ENCODE measurements at places on chromosomes 1 and 21. TPM values are rescaled to one million over a fixed set of nuclear protein-coding genes. Genes with fewer than 3 reads are reported as not detected.

DNA sequence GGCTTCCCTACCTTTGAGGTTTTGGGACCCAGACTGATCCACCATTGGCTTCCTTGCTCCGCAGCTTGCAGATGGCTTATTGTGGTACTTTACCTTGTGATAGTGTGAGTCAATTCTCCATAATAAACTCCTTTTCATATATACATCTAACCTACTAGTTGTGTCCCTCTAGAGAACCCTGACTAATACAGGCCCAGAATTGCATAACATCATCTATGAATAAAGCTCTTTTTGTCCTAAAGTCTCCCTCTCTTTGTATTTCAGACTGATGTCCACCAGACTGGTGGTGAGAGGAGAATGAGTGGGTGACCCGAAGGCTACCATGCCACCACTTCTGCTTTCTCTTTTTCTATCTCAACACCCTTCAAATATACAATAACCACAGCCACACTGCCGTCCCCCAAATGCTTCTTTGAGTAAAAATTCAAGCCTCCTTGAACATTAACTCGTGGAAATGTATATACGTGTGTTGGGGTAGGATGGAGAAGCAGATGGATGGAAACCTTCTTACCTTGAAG lies 265.7 kb downstream of the PTBP2 start:
- DNase-seq = no peak

The MAP1LC3C gene
- total RNA-seq = not detected

DNA sequence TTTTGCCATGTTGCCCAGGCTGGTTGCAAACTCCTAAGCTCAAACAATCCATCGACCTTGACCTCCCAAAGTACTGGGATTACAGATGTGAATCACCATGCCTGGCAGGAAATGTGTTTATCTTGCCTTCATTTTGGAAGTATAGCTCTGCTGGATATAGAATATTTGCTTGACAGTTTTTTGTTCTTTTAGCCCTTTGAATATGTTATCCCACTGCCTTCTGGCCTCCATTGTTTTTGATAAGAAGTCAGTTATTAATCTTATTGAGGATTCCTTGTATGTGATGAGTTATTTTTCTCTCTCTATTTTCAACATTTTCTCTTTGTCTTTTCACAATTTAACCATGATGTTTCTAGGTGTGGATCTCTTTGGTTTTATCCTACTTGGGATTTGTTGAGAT lies 112.9 kb upstream of the RAB3GAP2 start:
- no peak for DNase-seq

The KCNK1 gene
- 36.3 TPM for total RNA-seq

DNA sequence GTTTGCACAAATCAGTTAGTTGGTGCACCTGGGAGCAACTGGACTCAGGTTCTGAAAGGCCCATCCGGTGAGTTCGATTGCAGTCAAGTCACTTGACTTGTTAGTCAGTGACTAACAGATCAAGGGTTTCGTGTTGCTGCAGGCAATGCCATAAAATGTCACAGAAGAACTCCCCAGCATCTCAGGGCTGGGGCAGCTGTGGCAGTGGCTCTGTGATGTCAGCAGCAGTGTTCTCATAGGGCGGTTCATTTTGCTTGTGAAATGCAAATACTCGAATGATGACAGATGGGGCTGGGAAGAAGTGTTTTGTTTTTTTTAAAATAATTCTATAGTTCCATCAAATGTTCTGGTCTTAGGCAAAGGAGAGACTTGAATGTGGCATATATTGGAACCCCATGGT lies 287.8 kb downstream of the LMX1A start:
- DNase-seq = no peak

DNA sequence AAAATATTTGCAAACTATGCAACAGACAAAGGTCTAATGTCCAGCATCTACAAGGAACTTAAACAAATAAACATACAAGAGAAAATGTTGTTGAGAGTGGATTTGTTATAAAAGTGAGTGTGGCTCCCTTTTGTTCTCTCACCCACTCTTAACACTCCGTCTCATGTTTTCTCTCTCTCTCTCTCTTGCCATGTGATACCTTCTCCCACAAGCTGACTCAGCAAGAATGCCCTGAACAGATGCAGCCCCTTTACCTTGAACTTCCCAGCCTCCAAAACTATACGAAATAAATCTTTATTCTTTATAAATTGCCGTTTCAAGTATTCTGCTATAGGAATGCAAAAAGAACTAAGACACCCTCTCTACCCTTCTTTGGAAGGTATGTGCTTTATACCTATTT lies 234.1 kb downstream of the ADGRL2 start:
- DNase-seq = no peak

DNA sequence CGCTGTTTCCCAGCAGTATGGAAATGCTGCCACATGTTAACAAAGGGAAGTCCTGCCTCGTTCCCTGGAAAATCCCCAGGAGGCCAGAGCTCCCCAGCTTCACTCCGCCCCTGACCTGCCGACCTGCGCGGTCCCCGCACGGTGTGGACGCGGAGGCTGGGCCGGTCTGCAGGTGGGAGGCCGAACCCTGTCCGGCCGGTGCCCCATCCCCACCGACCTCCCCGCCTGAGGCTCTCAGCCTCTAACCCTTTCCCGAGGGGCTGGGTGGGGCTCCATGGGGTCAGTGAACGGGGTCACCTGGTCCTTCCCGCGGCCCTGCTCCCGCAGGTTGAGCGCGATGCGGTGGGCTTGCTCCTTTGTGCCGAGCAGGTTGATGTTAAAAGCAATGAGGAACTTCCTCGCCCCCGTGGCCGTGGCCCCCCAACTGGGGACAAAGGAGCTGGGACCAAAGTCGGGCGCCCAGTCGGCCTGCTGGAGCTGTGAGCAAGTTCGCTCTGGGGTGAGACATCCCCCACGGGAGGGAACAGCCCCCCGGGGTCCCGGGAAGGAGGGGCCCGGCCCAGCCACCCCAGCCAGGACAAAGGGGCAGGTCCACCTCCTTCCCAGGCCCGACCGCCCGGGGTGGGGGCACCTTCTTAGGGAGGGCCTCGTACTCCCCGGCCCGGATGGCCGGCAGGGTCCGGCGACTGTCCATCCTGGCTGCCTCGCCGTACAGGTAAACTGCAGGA lies 4.0 kb downstream of the FTCD start:
- no peak for DNase-seq

DNA sequence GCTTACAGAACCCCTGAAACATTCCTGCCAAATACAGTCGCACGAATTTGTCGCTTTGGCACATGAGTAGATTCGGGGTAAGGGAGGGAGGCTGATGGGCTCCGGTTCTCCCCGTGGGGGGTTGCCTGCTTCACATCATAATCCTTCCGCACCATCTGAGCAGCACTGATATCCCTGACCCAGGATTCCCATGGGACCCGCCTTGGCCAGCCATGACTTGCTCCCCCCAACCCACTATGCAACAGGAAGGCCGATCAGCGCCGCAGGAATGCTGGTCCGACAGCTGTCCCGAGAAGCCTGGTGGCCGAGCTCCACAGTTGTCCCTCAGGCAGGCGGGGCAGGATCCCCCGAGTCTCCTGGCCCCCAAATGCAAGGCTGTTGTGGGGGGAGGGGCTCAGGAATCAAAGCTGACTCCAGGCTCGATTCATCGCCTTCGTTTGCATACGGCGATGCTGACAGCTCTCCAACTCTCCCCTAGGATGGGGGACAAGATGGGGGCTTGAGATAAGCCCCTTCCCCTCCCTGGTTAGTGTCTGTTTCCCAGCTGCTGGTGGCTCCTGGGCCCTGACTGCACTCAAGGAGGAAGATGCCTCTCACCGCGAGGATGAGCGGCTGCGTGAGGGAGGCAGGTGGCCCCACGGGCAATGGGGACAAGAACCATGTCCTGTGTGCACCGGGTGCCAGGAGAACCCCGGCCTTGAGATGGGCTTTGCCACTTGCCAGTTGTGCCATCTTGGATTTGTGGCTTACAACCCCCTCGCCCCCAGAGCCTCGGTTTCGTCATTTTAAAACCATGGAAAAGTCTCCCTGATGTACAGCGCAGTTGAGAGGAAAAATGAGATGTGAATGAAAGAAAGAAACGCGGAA lies 9.3 kb downstream of the DRAXIN start:
- DNase-seq = no peak

The MARK1 gene
- total RNA-seq = 1.1 TPM

GRCh38 chr1:204991342-204991844 lies 51.6 kb upstream of the CNTN2 start:
- no peak for DNase-seq

- DNase-seq = no peak
These were observed 9.5 kb upstream of the GOLT1A start for GRCh38 chr1:204223129-204223860.

DNA sequence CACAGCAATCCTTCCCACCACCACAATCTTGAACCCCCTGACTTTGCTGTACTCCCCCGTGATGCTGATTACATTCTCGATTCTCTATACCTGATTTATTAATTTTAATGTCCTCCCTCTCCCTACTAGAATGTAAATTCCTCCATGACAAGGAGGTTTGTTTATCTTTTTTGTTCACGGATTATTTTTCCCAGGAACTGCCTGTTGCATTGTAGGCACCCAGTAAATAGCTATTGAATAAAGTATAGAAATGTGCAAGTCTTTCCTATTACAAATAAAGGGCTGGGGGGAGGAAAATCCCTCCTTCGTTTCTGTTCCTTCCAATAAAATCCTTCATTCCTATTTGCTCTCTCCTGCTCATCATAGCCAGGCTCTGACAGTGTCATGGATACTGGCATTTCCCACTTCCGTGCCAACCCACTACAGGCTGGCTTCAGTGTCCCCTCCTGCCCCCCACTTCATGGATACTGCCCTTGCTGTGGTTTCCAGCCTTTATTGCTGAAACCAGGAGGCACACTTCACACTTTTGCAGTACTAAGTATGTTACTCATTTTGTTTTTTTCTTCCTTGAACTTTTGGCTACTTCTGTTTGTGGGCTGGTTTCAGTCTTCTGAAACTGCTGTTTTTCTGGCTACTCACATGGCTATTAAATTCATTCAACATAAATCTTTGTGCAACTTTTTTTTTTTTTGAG lies 7.5 kb downstream of the KIF1B start:
- DNase-seq = no peak

DNA sequence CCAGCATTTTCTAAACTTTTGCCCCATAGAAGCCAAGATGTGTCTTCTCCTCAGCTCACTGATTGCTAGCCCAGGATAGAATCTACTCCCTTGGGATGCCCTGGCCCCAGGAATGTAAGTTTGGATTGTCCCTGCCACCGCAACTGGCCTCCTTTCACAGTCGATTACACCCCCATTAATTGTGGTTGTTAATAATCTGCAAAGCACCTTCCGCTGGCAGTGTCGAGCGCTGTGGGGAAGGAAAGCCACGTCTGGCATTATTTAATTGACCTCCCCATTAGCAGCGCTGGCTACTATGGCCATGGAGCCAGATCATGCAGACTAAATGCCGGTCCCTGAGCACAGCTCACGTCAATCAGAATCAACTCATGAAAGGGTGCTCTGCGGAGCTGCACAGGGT lies 597.3 kb upstream of the PLXNA2 start:
- DNase-seq = no peak

- DNase-seq = no peak
These were observed 5.0 kb downstream of the MTR start for GRCh38 chr1:236800002-236800620.

- DNase-seq = no peak
These were observed 164.4 kb downstream of the NTPCR start for GRCh38 chr1:233114860-233115259.

GRCh38 chr1:56340977-56341376 lies 238.4 kb downstream of the PLPP3 start:
- DNase-seq = no peak

DNA sequence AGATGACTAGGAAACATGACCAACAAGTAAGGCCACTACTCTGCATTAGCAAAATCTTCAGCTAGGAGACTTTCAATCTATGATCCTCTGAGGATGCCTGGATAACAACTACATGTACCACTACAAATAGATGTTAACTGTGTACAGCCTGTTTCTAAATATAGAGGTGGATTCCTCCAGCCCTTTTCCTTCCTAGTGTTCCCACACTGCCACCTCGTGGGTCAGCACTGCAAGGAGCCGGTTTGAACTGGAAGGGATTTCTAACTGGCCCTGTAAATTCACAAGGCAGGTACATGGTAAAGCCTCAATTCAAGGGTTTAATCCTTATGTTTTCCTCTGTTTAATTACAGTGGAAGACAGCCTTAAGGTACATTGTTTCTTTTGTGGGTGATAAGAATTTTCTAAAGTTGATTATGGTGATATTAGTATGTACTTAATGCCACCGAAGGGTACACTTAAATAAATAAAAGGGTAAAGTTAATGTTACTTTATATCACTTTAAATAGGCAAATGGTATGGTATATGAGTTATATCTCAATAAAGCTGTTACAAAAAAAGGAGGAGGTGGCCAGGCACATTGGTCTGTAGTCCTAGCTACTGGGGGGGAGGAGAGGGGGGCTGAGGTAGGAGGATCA lies 14.4 kb downstream of the SMYD3 start:
- peak; percentile 54 for DNase-seq

The ATP6V1G3 gene
- not detected for total RNA-seq

- no peak for DNase-seq
These were observed 430 bp downstream of the FBXO2 start for GRCh38 chr1:11653861-11654136.

The PPIE gene
- 50.3 TPM for total RNA-seq

- no peak for DNase-seq
These were observed 9.0 kb downstream of the ARHGEF16 start for GRCh38 chr1:3463408-3463863.

The RIPK4 gene
- 41.2 TPM for total RNA-seq

DNA sequence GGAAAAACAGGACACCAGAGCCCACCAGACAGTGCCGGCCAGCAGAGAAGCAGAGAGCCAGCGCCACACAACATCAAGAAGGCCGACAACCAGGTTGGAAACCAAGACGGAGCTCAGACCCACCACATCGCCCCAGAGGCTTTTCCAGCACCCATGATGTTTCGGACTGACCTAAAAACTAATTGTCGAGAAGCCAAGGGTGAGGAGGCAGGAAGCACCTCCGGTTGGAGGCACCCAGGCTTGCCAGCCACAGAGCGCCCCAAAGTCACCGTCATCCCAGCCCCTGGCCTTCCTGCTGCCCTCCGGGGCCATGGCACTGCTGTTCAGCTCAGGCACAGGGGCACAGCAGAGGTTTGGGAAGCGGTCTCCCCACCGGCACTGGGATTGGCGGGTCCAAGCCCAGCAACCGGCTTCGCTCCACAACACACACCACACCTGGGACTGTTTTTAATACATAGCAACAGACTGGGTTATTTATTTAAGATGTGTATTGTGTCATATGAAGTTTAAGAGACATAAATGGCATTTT lies 67.2 kb downstream of the SLC37A1 start:
- no peak for DNase-seq

The SUSD4 gene
- 11.9 TPM for total RNA-seq

GRCh38 chr1:22665752-22666151 lies 12.7 kb downstream of the C1QB start:
- DNase-seq = peak; percentile 18

The CD160 gene
- not detected for total RNA-seq

The SLC22A15 gene
- 1.5 TPM for total RNA-seq

- no peak for DNase-seq
These were observed 3.1 kb upstream of the NCF2 start for GRCh38 chr1:183593356-183593755.

- no peak for DNase-seq
These were observed 56.5 kb downstream of the GATAD2B start for GRCh38 chr1:153866045-153866850.

DNA sequence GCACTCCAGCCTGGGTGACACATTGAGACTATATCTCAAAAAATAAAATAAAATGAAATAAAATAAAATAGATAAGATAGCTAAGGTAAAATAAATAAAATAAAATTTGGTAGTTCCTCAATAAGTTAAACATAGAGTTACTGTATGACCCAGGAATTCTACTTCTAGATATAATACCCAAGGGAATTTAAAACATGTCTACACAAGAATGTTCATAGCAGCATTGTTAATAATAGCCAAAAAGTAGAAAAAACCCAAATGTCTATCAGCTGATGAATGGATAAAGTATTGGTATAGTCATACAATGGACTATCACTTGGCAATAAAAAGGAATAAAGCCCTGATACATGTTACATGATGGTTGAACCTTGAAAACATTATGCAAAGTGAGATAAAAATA lies 47.8 kb downstream of the CEP350 start:
- DNase-seq = no peak
